ENCODE measurements at places on chromosomes 2 and 18. TPM values are rescaled to one million over a fixed set of nuclear protein-coding genes. Genes with fewer than 3 reads are reported as not detected.

The FSHR gene
- 0.34 TPM for polyA plus RNA-seq

DNA sequence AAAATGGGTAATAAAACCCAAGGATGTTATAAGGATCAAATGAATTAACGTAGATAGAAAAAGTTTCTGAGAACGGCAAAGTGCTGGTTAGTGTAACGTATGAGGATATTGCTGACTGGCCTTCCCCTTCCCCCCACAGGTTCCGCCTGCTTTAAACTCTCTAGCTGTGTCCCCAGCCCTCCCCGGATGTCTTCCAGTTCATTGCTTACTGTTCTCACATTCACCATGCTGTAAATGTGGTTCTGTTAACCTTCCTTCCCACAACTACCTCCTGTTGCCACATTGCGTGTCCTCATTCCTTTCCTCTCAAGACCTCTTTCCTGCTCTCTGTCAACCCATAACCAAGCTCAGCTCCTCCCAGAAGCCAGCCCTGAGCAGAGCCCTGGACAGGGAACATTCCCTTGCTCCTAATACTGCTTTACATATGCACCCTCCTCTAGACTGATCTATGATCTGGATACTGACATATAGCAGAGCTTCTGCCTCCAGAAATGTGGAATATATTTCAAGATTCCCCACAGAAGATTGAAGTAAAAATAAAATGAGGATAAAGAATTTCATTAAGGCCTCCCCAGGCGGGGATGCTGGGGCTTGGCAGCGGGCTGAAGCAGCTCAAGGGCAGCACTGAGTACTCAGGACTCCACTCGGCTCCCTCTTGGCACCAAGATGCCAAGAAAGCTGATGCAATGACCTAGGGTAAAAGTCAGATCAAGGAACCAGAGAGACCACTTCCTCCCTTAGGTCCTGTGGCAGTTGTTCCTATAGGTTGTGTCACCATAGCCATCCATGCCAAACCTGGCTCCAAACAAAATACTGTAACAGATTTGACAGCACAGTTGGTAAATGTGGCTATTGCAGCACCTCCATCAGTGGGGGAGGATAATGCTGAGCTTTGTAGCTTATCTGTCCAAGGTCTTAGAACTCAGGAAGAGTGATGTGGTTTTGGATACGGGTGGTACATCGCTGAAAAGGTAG, 136.4 kb upstream of the PIK3C3 start:
- DNase-seq, result no peak

GRCh38 chr18:58180738-58181353, 136.8 kb downstream of the NEDD4L start:
- DNase-seq, result peak; percentile 46

GRCh38 chr2:105258835-105259350, 17.4 kb downstream of the GPR45 start:
- DNase-seq, result no peak

GRCh38 chr18:35334821-35335220, 9.4 kb downstream of the ZNF24 start:
- DNase-seq, result no peak

GRCh38 chr2:23350792-23351355, 34.1 kb upstream of the KLHL29 start:
- DNase-seq, result no peak

- no peak for DNase-seq
These were observed 21.4 kb downstream of the CELF4 start for GRCh38 chr18:37544217-37544616.
